ENCODE measurements at places on chromosomes 13 and 19. TPM values are rescaled to one million over a fixed set of nuclear protein-coding genes. Genes with fewer than 3 reads are reported as not detected.

SYT5 gene
- total RNA-seq: 9.1 TPM

RFC3 gene
- 16.7 TPM for total RNA-seq

FCAR gene
- total RNA-seq: not detected

LPAR2 gene
- 56.5 TPM for total RNA-seq

CGB2 gene
- total RNA-seq: not detected

LYPD5 gene
- total RNA-seq: 0.85 TPM

NALCN gene
- total RNA-seq: 0.70 TPM

NAPSA gene
- 6.0 TPM for total RNA-seq

JAK3 gene
- 1.4 TPM for total RNA-seq

ELANE gene
- total RNA-seq: not detected

MAST1 gene
- 1.9 TPM for total RNA-seq

DNA sequence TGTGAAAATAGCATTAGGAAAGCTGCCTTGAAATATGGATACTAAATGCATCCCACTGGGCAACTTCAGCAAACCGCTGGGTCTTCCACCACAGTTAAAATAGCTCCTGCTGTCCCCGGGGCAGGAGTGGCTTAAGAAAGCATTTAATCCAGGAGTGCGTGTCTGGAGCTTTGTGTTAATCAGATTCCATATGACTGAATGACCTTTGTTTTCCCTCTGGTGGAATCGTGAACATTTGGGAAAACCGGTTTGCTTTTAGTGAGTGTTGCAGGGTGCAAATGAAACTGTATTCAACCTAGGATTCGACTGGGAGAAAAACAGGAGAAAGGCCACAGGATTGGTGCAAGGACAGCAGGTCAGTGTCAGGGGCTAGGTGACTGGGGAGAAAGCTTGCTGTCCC, 237.6 kb upstream of the MAB21L1 start:
- peak overlapping the region; percentile 40 for H3K4me3 ChIP-seq
- peaks cover 37% of the 10 kb centered on the region for H3K4me1 ChIP-seq
- no peak for DNase-seq
- H3K36me3 ChIP-seq: no peaks in the 10 kb centered on the region

DNA sequence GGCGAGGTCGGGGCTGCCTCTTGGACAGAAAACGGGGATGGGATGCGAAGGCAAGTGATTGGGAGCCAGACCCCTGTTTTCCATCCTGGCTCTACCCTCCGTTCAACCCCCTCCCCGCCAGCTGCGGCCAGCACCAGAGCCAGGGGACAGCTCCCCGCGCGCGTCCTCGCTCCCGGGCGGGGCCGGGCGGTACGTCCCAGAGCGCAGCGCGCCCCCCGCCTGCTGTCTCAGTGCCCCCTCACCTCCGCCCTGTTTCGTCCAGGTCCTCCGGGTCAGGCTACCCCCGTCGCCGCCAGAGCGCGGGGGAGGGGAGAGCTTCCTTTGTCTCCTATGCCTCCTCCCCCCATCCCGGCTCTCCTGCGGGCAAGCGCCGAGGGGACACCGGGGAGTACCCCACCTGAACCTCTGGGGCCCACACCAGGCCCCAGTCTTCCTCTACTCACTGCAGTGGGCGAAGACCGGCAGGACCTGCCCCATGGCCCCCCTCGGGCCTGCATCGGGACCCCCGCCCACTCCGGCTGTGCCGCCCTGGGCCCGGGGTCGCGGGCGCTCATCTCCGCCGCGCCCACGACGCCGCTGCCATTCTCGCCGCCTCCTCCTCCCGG, 396 bp downstream of the RTN2 start:
- no peak for DNase-seq
- peaks cover 54% of the 10 kb centered on the region for H3K27me3 ChIP-seq
- H3K4me1 ChIP-seq: peaks cover 27% of the 10 kb centered on the region
- peaks cover 3% of the 10 kb centered on the region for H3K36me3 ChIP-seq
- H3K4me3 ChIP-seq: peak overlapping the region; percentile 82

DNA sequence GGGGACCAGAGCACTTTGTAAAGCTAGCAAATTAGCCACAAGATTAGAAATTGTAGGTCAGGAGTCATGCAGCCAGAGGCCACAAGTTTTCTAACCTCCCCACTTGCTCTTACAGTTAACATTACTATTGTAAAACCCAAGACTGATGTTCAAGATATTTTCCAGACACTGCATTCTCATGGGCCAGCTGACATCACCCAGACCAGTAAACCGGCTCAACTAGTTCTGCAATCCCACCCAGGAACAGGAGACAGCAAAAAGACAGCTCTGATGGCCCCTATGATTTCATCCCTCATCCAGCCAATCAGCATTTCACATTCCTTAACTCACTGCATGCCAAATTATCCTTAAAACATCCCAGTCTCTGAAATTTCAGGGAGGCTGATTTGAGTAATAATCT, 178.5 kb downstream of the PRR20E start:
- no peaks in the 10 kb centered on the region for H3K36me3 ChIP-seq
- H3K27me3 ChIP-seq: no peaks in the 10 kb centered on the region
- H3K4me1 ChIP-seq: peaks cover 5% of the 10 kb centered on the region
- peak overlapping the region; percentile 32 for H3K4me3 ChIP-seq
- no peak for DNase-seq

- peaks cover 6% of the 10 kb centered on the region for H3K4me1 ChIP-seq
- H3K27me3 ChIP-seq: peaks cover 7% of the 10 kb centered on the region
- H3K36me3 ChIP-seq: no peaks in the 10 kb centered on the region
Measured at GRCh38 chr13:111668451-111668850, 348.0 kb downstream of the TEX29 start.

GRCh38 chr13:95716231-95716630, 39.3 kb downstream of the DNAJC3 start:
- DNase-seq: no peak
- no peaks in the 10 kb centered on the region for H3K27me3 ChIP-seq
- H3K27ac ChIP-seq: no peak overlapping the region
- no peaks in the 10 kb centered on the region for H3K4me1 ChIP-seq
- H3K36me3 ChIP-seq: peaks cover 34% of the 10 kb centered on the region

GRCh38 chr13:34114581-34114980, 296.6 kb downstream of the RFC3 start:
- no peaks in the 10 kb centered on the region for H3K36me3 ChIP-seq
- DNase-seq: no peak
- no peaks in the 10 kb centered on the region for H3K4me1 ChIP-seq
- H3K27ac ChIP-seq: no peak overlapping the region

GRCh38 chr19:5097331-5097930, 128.5 kb downstream of the KDM4B start:
- peaks cover 33% of the 10 kb centered on the region for H3K36me3 ChIP-seq
- no peak overlapping the region for H3K27ac ChIP-seq
- H3K4me1 ChIP-seq: peaks cover 8% of the 10 kb centered on the region

DNA sequence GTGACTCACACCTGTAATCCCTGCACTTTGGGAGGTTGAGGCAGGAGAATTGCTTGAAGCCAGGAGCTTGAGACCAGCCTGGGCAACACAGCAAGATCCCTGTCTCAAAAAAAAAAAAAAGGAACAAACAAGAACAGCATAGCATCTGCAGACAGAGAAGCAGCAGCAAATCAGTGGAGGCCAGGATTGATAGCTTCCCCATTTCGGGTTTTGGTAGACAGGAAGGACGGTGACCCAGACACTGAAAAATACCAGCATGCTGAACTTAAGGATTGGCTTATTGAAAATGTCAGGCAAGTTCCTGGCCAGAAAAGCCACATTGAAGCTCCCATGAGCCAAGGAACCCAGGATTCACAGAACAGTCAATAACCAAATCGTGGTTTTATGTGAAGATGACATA, 3.0 kb downstream of the ZNF490 start:
- H3K4me3 ChIP-seq: no peak overlapping the region
- DNase-seq: peak; percentile 13
- peaks cover 3% of the 10 kb centered on the region for H3K36me3 ChIP-seq

- peak overlapping the region; percentile 75 for H3K4me3 ChIP-seq
- no peak for DNase-seq
- H3K27ac ChIP-seq: peak overlapping the region; percentile 75
- peaks cover 27% of the 10 kb centered on the region for H3K4me1 ChIP-seq
Measured at GRCh38 chr13:110916301-110917142, 1.7 kb upstream of the ANKRD10 start.

GRCh38 chr19:45765702-45766295, 3.3 kb downstream of the SIX5 start:
- H3K27me3 ChIP-seq: no peaks in the 10 kb centered on the region
- peak overlapping the region; percentile 71 for H3K27ac ChIP-seq
- H3K4me1 ChIP-seq: peaks cover 11% of the 10 kb centered on the region
- DNase-seq: no peak
- peak overlapping the region; percentile 61 for H3K4me3 ChIP-seq
- no peaks in the 10 kb centered on the region for H3K36me3 ChIP-seq

Measured in type B pancreatic cell (in vitro differentiated cells).